Dermis microvascular lymphatic vessel endothelial cell (primary cell): ENCODE measurements at places on chromosomes 2 and 18. TPM values are rescaled to one million over a fixed set of nuclear protein-coding genes. Genes with fewer than 3 reads are reported as not detected.

ADCYAP1 gene
- not detected in 2 replicates for total RNA-seq

ERMN gene
- total RNA-seq: not detected in 2 replicates

DNA sequence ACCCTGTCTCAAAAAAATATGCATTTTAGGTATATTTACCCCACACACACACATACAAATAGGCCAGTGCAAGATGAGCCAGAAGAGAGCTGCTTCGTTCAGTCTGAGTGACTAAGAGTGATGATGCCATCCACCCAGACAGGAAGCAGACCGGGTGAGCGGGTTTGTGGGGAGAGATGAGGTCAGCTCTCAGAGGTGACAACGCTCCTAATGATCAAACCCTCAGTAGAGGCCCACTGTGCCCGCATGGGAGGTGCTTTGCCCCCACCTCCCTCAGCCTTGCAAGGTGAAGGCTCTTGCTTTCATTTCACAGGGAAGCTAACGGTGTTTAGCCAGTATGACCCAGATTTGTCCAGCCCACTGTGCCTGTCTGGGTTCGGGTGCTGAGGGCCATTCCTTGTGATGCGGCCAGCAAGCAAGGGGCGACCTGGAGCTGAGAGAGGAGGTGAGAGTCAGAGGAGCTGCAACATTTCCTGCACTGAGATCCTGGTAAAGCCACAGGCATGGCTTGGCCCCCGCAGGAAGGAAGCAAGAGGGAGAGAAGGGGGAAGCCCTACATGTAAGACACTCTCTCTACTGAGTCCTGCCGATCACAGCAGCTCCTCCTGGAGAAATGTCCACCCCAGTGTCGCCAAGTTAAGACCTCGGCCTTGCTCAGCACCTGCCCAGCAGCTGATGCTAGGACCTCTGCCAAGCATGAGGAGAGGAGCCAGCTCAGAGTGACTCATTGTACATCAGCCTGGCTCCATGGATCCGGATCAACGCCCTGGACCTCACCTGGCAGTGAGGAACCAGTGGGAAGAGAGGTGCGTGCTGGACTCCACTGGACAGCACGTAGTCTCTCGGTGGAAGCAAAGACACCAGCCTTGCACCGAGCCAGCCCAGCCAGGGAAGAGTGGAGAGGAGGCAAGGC, 37.0 kb downstream of the NIFK start:
- no peak for DNase-seq

- no peak for DNase-seq
These were observed 111.4 kb upstream of the LRRTM4 start for GRCh38 chr2:77633601-77634000.

GRCh38 chr2:43370705-43371104, 144.3 kb upstream of the ZFP36L2 start:
- peak; percentile 58 for DNase-seq

DNA sequence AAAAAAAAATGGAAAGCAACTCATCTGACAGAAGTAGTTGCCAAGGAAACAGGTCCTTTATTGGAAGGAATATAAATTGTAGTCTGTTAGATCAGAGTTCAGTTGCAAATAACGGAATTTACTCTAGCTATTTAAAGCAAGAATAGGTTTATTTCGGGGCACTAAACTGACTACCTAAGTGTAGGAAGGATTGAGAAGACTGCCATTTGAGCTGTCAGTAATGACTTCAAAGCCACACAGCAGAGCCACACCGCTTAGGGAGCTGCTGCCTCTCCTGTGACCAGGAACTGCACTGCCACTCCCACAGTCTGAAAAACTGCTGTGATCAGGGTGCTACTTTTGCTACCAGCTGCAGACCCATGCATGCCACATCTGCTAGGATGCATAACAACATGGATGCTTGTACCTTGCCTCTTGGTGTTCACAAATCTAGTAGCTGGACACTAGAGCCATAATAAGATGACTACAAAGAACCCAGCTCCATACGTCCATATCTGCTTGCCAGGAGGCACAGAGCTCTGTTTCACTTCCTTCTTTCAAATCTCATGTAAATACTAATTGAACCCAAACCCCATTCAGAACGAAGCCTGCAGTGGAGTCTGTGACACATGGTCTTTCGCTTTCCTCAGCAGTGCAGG, 2.2 kb downstream of the DSG2 start:
- no peak for DNase-seq

DNA sequence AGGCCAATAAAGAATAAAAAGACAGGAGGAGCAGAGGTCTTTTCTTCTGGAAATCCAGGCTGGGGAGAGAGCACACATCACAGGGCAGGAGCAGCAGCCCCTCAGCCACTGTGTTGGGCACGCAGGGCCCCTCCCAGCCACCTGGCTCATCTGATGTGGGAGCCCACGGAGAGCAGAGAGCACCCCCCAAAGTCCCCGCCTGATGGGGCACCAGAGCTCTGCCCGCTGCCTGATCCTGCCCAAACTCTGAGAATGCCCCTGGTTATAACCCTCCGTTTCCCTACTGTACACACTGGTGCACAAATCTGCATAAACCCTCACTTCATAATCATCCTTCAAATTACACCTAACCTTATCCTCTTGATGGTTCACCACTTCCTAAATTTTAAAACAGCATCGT, 111.3 kb downstream of the HDAC4 start:
- no peak for DNase-seq

DNA sequence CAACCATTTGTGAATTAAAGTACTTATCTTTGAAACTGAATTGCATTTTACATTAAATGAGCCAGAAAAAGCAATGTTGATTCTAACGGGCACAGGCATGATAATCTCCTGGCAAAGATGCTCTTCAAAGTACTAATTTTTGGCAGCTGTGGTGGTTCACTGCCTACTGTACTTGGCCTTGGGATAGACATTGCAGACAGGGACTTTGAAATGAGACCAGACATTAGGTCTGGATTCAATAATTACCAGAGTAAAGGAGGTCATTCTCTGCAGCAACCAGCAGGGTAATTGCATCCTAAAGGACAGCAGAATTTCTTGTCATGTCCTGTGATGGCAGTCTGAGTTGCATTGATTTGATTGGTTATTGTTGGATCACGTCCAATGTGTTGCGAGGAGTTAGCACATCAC, 986.5 kb downstream of the TDRD15 start:
- DNase-seq: no peak

GRCh38 chr18:52489396-52490306, 149.7 kb downstream of the DCC start:
- no peak for DNase-seq

- no peak for DNase-seq
These were observed 15.8 kb upstream of the VWC2L start for GRCh38 chr2:214395040-214395439.

DNA sequence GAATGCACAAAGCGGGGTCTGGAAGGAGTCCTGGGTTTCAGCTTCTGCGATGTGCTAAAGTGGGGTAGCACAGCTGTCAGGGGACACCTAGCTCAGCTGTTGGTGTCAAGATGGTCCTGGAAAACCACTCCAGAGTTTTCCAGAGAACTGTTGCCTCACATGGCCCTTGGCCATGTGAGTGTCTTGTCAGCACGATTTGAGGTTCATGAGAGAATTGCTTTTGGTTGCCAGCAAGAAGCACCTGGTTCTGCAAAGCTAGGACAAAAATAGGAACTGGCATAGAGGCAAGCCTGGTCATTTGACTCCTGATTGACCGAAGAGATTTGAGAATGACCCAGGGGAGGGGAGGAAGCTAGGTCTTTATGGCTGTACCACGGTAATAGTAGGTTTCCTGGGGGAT, 50.4 kb upstream of the CTLA4 start:
- no peak for DNase-seq

DNA sequence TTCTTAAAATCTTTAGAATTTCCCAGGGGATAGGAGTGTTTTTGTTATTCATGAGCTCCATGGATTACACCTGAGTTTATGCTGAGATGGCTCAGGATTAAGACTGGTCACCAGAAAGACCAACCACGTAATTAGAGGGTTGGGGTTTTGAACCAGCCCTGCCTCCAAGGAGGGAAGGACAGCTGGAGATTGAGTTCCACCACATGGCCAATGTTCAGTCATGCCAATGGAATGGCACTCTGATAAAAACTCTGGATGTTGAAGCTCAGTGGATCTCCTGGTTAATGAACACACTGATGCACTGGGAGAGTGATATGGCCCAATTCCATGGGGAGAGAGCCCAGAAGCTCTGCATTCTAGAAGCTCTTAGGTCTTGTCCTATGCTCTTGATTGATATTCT, 38.7 kb upstream of the PTPN4 start:
- no peak for DNase-seq

DNA sequence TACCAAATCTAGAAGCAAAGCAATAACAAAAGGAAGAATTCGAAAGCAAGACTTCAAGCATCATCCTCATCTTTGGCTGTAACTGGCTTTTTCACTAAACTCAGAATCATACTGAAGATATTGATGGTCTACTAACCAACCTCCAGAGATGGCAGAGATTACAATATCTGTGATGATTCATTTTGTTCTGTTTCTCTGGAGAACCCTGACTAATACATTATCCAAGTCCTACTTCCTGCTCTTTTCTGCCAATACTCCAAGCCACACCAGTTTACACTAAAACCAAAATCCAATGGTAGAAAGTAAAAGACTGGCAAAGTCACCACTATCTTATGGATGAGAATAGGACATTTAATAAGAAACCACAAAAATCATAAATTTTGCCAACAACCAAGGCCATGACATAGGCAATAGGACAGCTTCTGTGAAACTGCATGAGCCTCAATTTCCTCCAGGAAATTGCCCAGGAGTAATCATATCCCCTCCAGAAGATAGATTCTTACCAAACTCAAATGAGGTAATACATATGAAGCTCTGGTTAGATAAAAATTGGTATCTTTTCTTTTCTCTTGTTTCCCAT, 159.8 kb downstream of the METTL4 start:
- DNase-seq: no peak

DNA sequence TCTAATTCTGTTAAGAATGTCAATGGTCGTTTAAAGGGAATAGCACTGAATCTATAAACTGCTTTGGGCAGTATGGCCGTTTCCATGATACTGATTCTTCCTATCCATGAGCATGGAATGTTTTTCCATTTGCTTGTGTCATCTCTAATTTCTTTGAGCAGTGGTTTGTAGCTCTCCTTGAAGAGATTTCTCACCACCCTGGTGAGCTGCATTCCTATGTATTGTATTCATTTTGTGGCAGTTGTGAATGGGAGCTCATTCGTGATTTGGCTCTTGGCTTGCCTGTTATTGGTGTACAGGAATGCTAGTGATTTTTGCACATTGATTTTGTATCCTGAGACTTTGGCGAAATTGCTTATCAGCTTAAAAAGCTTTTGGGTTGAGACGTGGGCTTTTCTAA, 38.3 kb upstream of the WDR75 start:
- DNase-seq: no peak

GRCh38 chr18:11500153-11501122, 109.0 kb upstream of the SLC35G4 start:
- DNase-seq: no peak

DNA sequence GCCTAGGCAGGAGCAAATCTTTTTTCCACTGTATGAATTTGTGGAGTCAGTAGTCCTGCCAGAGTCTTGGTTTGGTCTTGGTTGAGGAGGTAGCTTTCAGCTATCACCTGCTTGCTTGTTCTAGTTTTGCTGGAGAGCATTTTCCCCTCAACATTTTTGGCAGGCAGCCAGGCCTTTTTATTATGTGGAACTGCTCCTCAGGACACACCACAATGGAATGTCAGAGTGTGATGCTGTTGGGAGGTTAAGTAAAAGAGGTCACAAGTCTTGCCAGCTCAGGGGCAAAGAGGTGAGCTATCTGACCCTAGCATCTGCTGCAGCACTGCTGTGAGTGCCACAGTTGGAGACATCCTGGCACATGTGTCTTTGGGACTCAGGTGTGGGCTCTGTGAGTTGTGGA, 258.0 kb downstream of the CNTNAP5 start:
- DNase-seq: no peak

UGT1A1 gene
- not detected in 2 replicates for total RNA-seq

RAB6C gene
- under 0.01 TPM in 1 of 2 replicates, not detected in the other for total RNA-seq

DNA sequence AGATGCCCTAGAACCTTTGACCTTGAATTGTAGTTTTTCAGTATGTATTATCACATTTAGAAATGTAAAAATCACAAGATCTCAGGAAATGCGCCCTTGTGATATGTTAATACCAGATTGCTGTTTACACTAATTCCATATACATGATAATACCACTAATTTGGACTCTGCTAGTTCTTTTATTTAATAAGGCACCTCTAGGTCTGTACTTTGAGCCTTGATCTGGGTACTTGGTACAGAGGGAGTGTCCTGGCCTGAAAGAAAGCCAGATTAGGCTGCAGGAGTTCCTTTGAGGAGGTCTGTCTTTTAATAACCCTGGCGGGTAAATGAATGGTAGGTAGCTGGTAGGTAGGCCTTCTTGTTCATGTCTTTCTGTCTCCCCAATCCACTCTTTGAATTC, 26.3 kb downstream of the PLEKHA3 start:
- no peak for DNase-seq

SLC9A4 gene
- not detected in 2 replicates for total RNA-seq

ITPRIPL1 gene
- total RNA-seq: 4.0 and 4.4 TPM in 2 replicates

WDR54 gene
- 36.7 and 37.6 TPM in 2 replicates for total RNA-seq
